ENCODE measurements at places on chromosomes 3 and 15.

- no peak overlapping the region for H3K27ac ChIP-seq
- H3K27me3 ChIP-seq = no peaks in the 10 kb centered on the region
- H3K36me3 ChIP-seq = no peaks in the 10 kb centered on the region
- H3K4me1 ChIP-seq = peaks cover 6% of the 10 kb centered on the region
Measured at GRCh38 chr3:194255252-194256039, 95.7 kb downstream of the CPN2 start.

DNA sequence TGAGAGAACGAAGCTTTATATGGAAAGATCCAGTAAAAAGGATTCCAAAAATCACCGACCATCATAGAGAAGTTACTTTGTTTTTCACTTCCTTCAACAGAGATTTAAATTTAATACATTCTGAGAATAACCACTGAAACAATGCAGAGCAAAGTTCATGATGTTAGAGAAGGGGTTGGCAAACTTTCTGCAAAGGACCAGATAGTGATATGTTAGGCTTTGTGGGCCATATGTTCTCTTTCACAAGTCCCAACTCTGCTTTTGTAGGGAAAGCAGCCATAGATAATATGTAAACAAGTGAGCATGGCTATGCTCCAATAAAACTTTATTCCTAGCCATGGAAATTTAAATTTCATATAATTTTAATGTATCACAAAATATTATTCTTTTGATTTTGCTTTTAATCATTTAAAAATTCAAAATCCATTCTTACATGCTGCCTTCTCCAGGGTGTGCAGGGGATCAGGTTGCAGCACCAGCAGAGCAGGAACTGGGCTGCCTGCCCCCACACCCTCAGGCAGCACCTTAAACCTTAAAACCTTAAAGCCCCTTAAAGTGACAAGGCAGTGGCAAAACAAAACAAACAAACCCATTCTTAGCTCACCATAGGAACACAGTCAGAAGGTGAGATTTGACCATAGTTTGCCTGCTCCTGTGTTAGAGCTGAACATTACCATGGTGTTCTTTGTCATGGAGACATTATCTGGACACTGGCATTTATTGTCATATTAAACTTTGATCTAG, 16.9 kb upstream of the IGSF10 start:
- DNase-seq = no peak
- H3K27ac ChIP-seq = no peak overlapping the region
- no peaks in the 10 kb centered on the region for H3K36me3 ChIP-seq
- no peaks in the 10 kb centered on the region for H3K27me3 ChIP-seq

DNA sequence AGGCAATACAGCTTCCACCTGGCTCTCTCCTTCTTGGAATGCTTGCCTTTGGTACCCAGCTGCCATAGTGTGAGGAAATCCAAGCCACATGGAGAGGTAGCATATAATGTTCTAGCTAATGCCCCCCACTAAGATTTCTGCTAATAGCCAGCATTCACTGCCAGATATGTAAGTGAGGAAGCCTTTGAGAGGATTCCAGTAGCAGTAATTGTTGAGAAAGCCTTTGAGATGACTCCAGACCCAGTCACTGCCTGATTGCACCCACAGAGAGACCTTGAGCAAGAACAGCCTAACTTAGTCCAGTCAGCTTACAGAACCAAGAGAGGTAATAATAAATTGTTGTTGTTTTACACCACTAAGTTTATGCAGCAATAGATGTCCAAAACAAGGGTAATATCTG, 63.1 kb downstream of the STRIT1 start:
- H3K27ac ChIP-seq = no peak overlapping the region
- H3K4me1 ChIP-seq = peaks cover 14% of the 10 kb centered on the region
- no peak for DNase-seq
- H3K27me3 ChIP-seq = no peaks in the 10 kb centered on the region
- no peaks in the 10 kb centered on the region for H3K36me3 ChIP-seq
- H3K4me3 ChIP-seq = no peak overlapping the region

- H3K4me1 ChIP-seq = peaks cover 51% of the 10 kb centered on the region
- peak overlapping the region; percentile 73 for H3K27ac ChIP-seq
- H3K4me3 ChIP-seq = no peak overlapping the region
- H3K36me3 ChIP-seq = no peaks in the 10 kb centered on the region
- no peaks in the 10 kb centered on the region for H3K27me3 ChIP-seq
- DNase-seq = no peak
Measured at GRCh38 chr3:123658118-123658851, 73.4 kb upstream of the HACD2 start.

GRCh38 chr3:24088782-24089181, 143.7 kb downstream of the NR1D2 start:
- no peak for DNase-seq
- no peaks in the 10 kb centered on the region for H3K4me1 ChIP-seq
- no peaks in the 10 kb centered on the region for H3K27me3 ChIP-seq
- no peak overlapping the region for H3K4me3 ChIP-seq
- H3K27ac ChIP-seq = no peak overlapping the region

DNA sequence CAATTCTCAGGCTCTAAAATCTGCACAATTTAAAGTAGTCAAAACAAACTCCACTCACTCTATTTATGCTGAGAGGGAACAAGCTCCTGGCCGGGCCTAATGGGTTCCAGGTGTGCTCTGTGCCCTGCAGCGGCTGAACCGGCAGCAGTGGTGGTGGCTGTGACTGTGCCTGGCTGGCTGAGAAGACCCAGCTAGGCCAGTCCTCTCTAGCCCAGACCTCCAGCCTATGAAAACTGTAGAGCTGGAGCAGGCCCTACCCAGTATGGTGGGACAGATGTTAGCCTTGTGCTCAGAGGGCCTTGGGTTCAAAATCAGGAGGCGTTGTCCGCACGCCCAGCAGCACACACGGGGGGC, 37.0 kb downstream of the EPHB3 start:
- no peaks in the 10 kb centered on the region for H3K36me3 ChIP-seq
- peaks cover 67% of the 10 kb centered on the region for H3K4me1 ChIP-seq
- no peak for DNase-seq

DNA sequence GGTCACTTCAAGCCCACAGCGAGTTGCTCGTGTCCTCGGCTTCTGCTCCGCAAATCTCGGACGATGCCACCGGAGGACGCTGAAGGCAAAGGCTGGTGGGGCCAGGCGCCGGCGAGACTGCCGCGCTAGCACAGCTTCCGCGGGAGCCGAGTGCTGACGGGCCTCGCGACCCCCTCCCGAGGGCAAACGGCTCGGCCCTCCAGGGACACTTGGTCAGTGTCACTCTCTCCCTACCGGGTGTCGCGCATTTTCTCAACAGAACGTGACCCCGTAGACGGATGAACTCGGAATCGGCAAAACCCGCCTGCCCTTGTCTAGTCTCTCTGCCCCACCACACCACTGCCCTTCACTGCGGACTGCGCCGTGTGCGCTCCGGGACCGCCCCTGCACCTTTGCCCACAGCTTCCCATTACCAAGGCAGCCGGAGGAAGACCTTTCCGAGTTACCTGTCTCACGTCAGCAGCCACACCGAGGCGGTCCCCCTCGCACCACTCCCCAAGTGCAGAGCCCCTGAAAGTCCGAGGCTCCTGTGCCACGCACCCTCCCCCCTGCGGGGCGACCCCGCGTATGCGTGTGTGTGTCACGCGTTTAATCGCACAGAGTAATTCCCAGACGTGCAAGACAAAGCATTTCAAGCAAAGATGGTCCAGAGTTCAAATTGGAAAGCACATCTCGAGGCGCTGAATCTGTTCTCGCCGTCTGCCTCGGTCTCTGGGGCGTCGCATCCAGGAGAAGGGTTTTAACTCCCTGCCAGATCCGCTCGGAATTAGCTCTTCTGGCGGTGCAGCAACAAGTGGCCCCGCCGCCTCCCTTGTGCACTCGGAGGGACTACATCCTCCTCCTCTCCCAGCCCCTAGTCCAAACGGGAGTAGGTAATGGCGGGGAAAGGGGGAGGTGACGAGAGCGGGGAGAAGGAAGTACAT, 245.0 kb upstream of the TOPAZ1 start:
- H3K4me1 ChIP-seq = peaks cover 52% of the 10 kb centered on the region
- H3K27me3 ChIP-seq = peaks cover 95% of the 10 kb centered on the region
- no peak overlapping the region for H3K27ac ChIP-seq
- H3K4me3 ChIP-seq = peak overlapping the region; percentile 29
- H3K36me3 ChIP-seq = no peaks in the 10 kb centered on the region
- DNase-seq = no peak

- H3K27me3 ChIP-seq = no peaks in the 10 kb centered on the region
- no peaks in the 10 kb centered on the region for H3K36me3 ChIP-seq
- H3K4me1 ChIP-seq = no peaks in the 10 kb centered on the region
- no peak for DNase-seq
Measured at GRCh38 chr3:174170248-174170647, 688.9 kb upstream of the NAALADL2 start.

GRCh38 chr15:95929232-95929846, 401.2 kb upstream of the NR2F2 start:
- DNase-seq = no peak
- H3K27me3 ChIP-seq = no peaks in the 10 kb centered on the region
- H3K27ac ChIP-seq = no peak overlapping the region
- no peaks in the 10 kb centered on the region for H3K36me3 ChIP-seq
- H3K4me1 ChIP-seq = no peaks in the 10 kb centered on the region

DNA sequence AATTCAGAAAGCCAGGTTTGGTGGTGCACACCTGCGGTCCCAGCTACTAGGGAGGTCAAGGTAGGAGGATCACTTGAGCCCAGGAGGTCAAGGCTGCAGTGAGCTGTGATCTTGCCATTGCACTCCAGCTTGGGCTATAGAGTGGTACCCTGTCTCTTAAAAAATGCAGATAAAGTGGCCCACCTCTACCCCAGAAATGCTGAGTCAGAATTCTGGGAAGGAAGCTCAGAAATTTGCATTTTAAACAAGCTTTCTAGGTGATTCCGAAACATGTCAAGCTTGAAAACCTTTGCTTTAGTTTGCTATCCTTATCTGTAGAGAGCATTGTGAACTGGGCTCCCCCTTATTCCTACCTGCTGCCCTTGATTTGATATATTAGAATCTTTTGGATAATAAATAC, 7.7 kb downstream of the MED12L start:
- H3K4me1 ChIP-seq = no peaks in the 10 kb centered on the region
- DNase-seq = no peak
- H3K4me3 ChIP-seq = no peak overlapping the region
- no peak overlapping the region for H3K27ac ChIP-seq
- no peaks in the 10 kb centered on the region for H3K36me3 ChIP-seq

GRCh38 chr15:94105760-94106159, 125.6 kb upstream of the MCTP2 start:
- H3K36me3 ChIP-seq = no peaks in the 10 kb centered on the region
- DNase-seq = no peak
- H3K27me3 ChIP-seq = no peaks in the 10 kb centered on the region
- H3K27ac ChIP-seq = no peak overlapping the region
- no peaks in the 10 kb centered on the region for H3K4me1 ChIP-seq

- H3K27ac ChIP-seq = peak overlapping the region; percentile 73
- H3K27me3 ChIP-seq = no peaks in the 10 kb centered on the region
- peaks cover 54% of the 10 kb centered on the region for H3K4me1 ChIP-seq
- DNase-seq = no peak
Measured at GRCh38 chr15:64857421-64857820, 15.7 kb downstream of the PLEKHO2 start.

DNA sequence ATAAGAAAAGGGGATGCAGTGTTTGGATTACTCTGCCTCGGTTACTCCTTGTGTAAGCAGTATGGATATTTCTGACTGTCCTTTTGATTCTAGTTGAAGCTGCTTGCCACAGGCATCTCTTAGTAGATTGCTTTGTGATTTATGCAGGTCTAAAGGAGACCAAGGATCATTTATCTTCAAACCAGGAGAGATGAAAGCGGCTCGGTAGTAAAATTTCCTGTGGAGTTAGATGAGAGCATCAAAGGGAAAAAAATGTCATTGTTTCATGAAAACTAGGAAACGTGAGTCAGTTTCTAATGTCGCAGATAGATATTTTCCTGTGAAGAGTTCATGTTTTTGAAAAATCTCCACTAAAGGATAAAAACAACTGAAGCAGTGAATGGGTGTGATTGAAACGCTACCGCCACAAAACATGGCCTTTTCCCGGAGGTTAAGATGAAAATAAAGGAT, 254.0 kb upstream of the TBL1XR1 start:
- peaks cover 40% of the 10 kb centered on the region for H3K4me1 ChIP-seq
- no peaks in the 10 kb centered on the region for H3K27me3 ChIP-seq
- no peaks in the 10 kb centered on the region for H3K36me3 ChIP-seq

GRCh38 chr3:123372686-123373473, 76.0 kb downstream of the ADCY5 start:
- H3K27ac ChIP-seq = no peak overlapping the region
- H3K36me3 ChIP-seq = no peaks in the 10 kb centered on the region
- no peaks in the 10 kb centered on the region for H3K4me1 ChIP-seq
- no peak overlapping the region for H3K4me3 ChIP-seq

- no peak for DNase-seq
- no peak overlapping the region for H3K4me3 ChIP-seq
- no peaks in the 10 kb centered on the region for H3K27me3 ChIP-seq
- peaks cover 7% of the 10 kb centered on the region for H3K36me3 ChIP-seq
- no peak overlapping the region for H3K27ac ChIP-seq
Measured at GRCh38 chr3:108073764-108074431, 16.9 kb downstream of the CD47 start.

GRCh38 chr3:18559331-18559842, 134.2 kb upstream of the SATB1 start:
- H3K4me1 ChIP-seq = peaks cover 6% of the 10 kb centered on the region
- no peak overlapping the region for H3K27ac ChIP-seq
- no peak for DNase-seq
- H3K36me3 ChIP-seq = no peaks in the 10 kb centered on the region
- no peak overlapping the region for H3K4me3 ChIP-seq
- H3K27me3 ChIP-seq = no peaks in the 10 kb centered on the region

DNA sequence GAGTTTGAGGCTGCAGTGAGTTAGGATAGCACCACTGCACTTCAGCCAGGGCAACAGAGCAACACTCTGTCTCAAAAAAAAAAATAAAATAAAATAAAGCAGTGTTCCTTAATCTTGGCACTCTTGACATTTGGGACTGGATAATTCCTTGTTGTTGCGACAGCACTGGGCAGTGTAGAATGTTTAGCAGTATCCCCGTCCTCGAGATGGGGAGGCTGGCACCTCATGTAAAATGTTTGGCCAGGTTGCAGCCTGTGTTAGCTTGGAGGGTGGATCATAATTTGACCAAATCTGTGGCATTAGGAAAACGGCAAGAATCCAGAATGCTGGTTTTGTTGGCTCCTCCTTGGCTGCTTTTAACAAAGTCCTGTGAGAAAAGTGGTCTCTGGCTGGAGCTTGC, 47.0 kb downstream of the ZNF445 start:
- no peak overlapping the region for H3K27ac ChIP-seq
- DNase-seq = no peak
- no peaks in the 10 kb centered on the region for H3K36me3 ChIP-seq
- H3K4me1 ChIP-seq = no peaks in the 10 kb centered on the region
- no peak overlapping the region for H3K4me3 ChIP-seq

GRCh38 chr15:77120576-77120975, 49.7 kb upstream of the TSPAN3 start:
- no peaks in the 10 kb centered on the region for H3K27me3 ChIP-seq
- no peak overlapping the region for H3K27ac ChIP-seq
- DNase-seq = no peak
- peaks cover 13% of the 10 kb centered on the region for H3K4me1 ChIP-seq

- no peaks in the 10 kb centered on the region for H3K36me3 ChIP-seq
- H3K27me3 ChIP-seq = no peaks in the 10 kb centered on the region
- H3K4me3 ChIP-seq = no peak overlapping the region
- H3K27ac ChIP-seq = no peak overlapping the region
- no peaks in the 10 kb centered on the region for H3K4me1 ChIP-seq
- no peak for DNase-seq
Measured at GRCh38 chr3:79392479-79392878, 375.3 kb downstream of the ROBO1 start.

- H3K27me3 ChIP-seq = no peaks in the 10 kb centered on the region
- peaks cover 3% of the 10 kb centered on the region for H3K4me1 ChIP-seq
- H3K36me3 ChIP-seq = peaks cover 10% of the 10 kb centered on the region
- no peak overlapping the region for H3K4me3 ChIP-seq
- H3K27ac ChIP-seq = no peak overlapping the region
Measured at GRCh38 chr3:128360705-128361271, 105.9 kb downstream of the DNAJB8 start.

All from suprapubic skin (tissue), 4 donors.